ENCODE measurements at places on chromosomes 1 and 21.

DNA sequence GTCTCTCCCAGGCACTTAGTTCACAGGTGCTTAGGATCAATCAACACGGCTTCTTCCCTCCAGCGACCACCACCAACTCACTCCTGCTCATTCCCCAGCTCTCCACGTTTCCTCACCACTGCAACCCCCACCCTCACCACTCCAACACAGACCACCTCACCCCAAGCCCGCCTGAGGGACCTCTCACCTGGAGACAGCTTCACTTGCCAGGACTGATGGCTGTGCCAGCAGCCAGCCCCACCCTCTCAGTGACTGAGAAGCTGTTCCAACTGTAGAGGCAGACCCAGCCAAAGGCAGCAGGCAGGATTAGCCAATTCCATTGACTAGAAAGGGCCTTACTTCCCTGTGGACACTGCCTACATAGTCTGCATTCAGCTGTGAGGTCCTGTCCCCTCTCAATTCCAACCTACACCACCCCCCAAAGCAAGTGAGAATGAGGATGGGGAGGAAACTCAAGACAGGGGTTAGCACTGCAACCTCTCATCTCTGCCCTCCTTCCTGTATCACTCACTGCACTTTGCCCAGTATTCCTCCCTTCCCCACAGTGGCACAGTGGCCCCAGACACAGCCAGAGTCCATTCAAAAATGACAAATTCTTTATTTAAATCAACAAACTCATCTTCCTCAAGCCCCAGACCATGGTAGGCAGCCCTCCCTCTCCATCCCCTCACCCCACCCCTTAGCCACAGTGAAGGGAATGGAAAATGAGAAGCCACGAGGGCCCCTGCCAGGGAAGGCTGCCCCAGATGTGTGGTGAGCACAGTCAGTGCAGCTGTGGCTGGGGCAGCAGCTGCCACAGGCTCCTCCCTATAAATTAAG is 7.6 kb downstream of the TAGLN2 start:
- no peak for DNase-seq

DNA sequence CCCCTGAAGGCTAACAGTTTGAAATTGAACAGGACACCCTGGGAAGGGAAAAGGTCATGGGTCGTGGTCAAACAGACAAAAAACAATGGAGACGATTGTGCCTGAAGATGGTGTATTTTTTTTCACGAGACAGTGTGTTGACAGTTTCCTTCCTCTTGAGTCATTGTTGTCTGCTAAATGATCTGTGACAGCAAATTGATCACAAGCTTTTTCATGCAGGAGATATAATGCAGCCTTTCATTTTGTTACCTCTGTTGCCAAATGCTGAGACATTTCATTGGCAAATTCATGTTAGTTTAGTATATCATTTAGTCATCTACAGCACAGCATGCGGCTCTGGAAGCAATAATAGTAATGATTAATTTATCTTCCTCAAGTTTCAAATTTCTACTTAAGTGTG is 27.7 kb downstream of the UBE2U start:
- DNase-seq = no peak

DNA sequence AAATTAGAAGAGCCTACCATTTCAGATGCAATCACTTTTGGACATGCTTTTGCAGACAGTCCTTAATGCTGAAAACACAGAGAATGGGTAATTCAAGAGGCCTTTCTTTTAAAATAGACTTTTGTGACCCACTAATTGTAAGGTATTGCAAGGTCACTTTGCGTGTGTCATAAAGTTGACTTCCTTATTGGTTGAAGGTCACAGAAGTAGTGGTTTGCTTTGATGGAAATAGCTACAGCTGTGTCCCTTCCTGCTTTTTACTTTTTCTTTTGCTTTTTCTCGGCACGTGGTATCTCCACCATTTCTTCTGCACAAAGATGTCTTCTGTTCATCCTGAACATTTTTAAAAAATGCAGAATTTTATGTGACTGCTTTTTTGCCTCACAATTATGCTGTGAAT is 146.8 kb downstream of the DYRK1A start:
- no peak for DNase-seq

DNA sequence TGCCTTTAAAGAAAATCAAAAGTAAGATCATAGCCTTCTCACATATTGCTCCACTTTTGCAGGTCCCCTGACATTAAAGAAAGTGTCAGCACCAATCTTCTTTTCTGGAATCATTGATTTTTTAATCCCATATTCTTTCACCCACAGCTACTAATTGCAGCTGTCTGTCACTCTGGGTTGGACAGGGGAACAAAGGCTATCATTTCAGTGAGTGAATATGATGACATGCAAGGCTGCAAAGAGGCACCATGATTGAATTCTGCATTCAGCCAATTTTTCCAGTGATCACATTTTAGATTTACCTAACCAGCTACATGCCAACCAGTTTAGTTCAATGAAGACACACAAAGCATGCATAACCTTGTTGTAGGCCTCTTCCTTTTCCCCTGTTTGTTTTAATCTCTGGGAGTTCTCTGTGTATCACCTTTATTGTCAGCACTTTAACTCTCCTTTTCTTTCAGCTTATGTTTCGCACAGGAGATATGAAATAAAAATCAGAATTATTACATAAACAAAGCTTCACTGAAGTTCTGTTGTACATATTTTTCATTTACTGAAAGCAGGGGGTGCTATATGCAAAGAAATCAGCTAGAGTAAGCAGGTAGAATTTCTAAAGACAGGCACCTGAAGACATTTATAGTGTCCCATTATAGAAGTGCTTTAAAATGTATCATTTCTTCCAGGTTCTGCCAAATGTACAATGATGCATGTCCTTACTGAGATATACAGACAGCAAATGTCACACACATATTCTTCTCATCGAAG is 584.8 kb downstream of the PLA2G4A start:
- no peak for DNase-seq

GRCh38 chr1:10979483-10979920 is 33.0 kb upstream of the TARDBP start:
- DNase-seq = no peak

DNA sequence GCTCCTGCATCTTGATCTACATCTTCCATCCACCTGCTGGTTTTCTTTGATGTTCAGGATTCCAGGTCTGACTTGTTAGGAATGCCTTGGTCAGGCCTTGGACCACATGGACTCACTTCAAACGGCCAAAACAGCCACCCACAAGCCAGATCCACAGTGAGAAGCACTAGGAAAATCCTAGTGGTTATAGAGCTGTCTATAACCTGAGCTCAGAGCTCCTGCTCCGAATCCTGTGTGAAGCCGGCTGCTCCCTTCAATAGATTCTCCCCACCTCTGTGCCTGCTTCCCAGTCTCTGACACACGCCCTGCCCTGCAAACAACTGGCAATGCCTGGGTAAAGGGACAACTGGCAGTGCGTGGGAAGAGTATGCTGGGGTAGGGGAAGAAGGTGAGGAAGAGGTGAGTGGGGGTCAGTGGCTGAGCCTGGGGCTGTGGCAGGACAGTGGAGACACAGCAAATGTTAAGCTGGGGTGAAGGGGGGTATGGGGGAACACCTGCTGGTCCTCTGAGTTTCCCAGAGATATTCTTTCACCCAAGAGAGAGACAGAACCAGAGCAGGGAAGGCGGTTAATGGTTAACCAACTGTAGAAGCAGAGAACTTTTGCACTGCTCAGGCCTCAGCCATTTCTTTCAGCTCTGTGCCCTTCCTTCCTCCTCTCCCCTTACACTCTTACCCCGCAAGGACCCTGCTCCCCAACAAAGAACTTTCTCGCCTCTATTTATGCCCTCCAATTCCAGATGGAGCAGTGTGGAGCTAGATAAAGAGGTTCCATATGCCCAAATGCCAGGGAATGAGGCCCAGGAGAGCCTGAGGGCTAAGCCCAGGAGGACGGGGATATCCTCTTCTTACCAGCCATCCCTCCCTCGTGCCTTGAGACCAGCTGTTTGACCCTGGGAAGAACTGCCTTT is 4.5 kb downstream of the PLXNA2 start:
- DNase-seq = no peak

DNA sequence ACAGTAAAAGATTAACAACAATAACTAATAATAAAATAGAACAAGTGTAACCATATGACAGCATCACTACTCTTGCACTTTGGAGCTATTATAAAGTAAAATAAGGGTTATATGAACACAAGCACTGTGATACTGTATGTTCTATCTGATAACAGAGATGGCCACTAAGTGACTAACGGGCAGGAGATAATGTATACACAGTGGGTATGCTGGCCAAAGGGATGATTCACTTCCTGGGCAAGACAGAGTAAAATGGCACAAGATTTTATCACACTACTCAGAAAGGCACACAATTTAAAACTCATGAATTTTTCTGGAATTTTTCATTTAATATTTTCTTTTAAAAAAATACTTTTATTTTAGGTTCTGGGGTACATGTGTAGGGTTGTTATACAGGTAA is 12.3 kb downstream of the SLC9C2 start:
- no peak for DNase-seq

GRCh38 chr1:111736548-111737215 is 2.5 kb downstream of the INKA2 start:
- no peak for DNase-seq

DNA sequence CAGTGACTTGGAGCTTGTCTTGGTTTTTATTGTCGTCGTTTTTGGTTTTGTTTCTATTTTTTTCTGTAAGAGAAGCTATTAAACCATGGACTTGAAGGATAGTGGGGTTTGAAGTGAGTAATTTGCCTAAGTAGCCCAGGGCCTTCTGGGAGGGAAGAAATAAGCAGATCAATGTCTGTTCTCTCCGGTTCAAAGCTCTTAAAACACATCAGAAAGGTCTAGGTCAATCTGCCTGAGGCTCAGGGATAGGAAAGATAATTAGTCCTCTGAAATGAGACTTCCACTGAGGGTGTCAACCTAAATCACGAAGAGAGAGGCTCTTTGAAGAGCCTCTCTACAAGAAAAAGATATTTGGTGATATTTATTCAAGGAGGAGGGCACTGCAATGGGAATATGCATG is 178.0 kb downstream of the MATN1 start:
- no peak for DNase-seq

- DNase-seq = no peak
Observed at GRCh38 chr1:38451541-38451993, 405.0 kb upstream of the POU3F1 start.

DNA sequence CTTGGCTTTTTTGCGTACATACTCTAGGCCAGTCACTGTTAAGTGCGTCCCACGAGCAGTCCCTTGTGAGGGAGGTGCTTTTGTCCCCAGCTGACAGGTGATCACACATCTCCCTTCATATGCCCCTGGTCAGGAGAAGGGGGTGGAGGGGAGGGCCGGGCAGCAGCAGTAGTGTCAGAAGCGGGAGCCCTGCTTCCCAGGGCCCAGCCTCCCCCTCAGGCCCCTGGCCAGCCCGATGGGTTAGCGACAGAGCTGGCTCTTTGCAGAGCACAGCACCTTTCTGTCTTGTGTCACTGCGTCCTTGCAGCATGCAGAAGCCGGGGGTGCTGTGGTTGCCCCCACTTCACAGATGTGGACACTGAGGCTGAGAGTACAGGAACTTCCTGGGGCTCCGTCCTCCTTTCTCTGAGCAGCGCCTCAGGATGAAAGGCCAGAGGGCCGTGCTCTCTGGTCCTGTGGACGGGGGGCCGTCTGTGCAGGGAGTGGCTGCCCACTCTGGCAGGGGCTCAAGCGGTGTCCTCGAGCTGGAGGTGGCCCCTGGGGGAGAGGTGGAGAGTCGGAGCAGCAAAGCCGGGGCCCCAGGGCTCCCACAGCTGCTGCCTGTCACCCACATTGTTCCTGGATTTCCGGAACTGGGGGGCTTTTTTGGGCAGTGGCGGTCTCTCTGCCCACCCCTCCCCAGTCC is 5.9 kb downstream of the TMEM201 start:
- DNase-seq = no peak

DNA sequence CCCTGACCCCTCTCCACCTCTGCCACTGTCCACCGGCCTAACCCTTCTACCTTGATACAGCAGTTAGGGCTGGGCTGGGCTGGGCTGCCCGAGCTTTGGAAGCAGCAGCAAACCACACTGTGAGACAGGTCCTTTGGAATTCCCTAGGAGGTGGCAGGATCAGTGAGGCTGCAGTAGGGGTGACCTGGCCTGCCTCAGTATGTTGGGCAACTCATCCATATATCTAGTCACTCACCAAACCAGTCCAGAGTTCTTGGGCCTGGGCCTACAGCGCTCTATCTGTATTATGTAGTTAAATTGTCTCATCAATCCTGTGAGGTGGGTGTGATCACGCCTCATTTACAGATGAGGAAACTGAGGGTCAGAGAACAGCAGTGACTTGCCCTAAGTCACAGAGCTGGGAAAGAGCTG is 13.3 kb upstream of the SYNC start:
- no peak for DNase-seq
